Fibroblast of upper back skin (primary cell): ENCODE measurements at places on chromosomes 16 and 17.

- DNase-seq = no peak
Measured at GRCh38 chr17:73465953-73466230, 154.1 kb upstream of the CDC42EP4 start.

DNA sequence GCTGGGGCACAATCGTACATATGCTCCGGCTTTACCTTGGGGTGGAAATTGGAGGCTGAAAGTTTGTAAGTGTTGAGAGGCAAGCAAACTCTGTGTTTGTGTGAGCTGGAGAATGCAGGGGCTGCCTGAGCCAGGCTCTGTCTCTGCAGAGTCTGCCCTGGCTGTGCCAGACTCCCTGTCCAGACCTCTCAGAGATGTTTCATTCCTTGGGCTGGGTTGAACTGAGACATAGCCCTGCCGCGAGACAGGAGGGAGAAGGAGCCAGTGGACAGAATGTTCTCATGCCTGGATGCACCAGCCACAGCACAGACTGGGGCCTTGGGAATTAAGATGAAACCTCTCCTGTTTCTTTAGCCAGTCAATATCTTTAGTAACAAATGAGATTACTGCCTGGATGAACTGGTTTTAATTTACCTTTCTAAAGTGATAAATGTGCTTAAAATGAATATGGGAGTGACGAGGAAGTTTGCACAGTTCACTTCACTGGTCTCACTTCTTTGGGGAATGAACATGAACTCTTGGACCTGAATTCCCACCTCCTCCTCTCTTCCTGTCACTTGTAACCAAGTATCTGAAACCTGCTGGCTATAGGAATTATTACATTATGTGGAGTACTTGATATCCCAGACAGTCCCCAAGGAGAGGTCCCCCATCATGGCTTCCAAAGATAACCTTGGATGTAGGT is 40.1 kb downstream of the YPEL2 start:
- no peak for DNase-seq

DNA sequence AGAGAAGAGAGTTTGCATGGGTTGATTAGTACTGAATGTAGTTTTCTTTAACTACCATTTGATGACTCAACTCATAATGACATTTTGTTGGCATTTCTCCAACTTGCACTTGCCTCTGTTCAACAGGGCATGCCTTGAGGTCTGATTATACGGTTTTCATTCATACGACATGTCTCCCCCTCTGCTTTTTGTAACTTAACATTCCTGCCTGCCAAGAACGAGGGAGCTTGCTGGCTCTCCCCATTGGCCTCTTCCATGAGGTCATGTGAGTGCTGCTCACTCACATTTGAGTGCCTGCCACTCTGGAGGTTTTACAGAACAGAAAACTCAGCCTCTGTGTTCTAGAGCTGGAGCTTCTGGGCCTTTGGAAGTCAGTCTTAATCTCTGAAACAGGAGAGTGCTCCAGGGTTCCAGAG is 19.7 kb downstream of the MAP2K6 start:
- peak; percentile 37 for DNase-seq

- no peak for DNase-seq
Measured at GRCh38 chr17:34246881-34247280, 8.2 kb upstream of the CCL2 start.

GRCh38 chr17:52026075-52026474 is 132.4 kb downstream of the CA10 start:
- peak; percentile 19 for DNase-seq

GRCh38 chr17:64229815-64230728 is 33.0 kb downstream of the TEX2 start:
- DNase-seq = no peak

DNA sequence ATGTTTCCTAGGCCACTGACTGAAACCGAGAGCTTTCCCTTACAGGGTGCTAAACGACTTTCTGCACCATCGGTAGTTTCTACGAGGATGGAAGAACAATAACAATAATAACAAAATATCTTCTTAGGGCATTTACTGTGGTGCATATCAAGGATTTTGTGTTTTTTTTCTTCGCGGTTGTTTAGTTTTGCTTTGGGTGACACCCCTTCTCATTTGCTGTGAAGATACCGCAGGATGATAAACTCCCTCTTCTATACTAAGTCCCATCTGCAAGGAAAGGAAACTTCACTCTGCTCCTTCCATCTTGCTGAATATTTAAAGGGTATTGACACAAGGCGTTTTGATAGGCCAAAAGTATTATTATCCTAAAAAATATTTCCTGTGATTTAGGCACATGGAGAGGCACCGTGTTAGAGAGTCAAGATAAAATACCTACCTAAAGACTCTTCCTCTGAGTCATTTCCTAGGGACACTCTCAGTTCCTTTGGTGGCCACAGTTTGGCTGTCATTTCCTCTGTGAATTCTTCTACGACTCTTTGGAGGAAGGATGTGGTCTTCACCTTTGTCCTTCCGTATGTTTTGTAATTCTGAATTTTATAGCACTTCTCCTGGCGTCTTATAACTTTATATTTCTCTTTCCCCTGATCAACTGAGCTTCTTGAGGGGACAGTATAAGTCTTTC is 318.8 kb downstream of the CDH13 start:
- no peak for DNase-seq

DNA sequence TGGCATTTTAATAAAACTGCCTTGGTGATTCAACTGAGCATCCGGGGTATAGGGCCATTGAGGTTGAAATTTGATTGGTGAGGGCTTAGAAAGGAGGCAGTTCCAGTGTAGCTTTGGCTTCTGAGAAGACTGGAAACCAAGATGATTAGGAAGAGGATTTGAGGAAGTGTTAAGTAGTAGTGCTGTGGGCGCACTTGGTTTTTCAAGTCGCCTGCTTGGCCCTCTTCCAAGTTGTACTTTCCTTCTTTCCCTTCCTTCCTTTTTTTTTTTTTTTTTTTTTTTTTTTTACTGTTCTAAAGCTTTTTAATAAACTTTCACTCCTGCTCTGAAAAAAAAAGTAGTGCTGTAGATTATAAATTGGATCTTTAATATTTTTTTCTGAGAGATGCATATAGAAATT is 320.5 kb downstream of the UTP18 start:
- DNase-seq = no peak

GRCh38 chr16:57213462-57213861 is 27.3 kb downstream of the RSPRY1 start:
- DNase-seq = no peak

DNA sequence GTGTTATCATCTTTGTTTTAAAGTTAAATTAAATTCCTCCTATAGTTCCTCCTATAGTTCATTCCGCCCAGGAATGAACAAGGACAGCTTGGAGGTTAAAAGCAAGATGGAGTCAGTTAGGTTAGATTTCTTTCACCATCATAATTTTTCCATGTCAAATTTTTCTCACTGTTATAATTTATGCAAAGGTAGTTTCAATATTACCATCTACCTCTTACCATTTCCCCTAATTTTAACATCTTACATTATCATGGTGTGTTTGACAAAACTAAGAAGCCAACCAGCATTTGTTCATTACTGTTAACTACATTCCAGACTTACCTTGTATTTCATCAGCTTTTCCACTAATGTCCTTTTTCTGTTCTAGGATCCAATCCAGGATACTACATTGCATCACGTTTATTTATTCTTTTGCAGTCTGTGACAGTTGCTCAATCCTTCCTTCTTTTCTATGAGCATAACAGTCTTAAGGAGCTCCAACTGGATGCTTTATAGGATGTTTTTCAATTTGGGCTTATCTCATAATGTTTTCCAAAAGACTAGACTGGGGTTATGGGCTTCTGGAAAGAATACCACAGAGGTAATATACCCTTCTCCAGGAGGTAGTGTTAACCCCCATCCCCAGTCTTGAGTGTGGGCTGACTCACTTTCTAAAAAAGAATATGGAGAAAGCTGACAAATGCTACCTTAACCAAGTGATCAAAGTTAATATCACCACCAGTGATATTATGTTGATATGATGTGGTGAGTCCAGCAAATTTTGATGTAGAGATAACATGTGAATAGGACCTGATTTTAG is 158.5 kb downstream of the PPM1E start:
- peak; percentile 70 for DNase-seq

DNA sequence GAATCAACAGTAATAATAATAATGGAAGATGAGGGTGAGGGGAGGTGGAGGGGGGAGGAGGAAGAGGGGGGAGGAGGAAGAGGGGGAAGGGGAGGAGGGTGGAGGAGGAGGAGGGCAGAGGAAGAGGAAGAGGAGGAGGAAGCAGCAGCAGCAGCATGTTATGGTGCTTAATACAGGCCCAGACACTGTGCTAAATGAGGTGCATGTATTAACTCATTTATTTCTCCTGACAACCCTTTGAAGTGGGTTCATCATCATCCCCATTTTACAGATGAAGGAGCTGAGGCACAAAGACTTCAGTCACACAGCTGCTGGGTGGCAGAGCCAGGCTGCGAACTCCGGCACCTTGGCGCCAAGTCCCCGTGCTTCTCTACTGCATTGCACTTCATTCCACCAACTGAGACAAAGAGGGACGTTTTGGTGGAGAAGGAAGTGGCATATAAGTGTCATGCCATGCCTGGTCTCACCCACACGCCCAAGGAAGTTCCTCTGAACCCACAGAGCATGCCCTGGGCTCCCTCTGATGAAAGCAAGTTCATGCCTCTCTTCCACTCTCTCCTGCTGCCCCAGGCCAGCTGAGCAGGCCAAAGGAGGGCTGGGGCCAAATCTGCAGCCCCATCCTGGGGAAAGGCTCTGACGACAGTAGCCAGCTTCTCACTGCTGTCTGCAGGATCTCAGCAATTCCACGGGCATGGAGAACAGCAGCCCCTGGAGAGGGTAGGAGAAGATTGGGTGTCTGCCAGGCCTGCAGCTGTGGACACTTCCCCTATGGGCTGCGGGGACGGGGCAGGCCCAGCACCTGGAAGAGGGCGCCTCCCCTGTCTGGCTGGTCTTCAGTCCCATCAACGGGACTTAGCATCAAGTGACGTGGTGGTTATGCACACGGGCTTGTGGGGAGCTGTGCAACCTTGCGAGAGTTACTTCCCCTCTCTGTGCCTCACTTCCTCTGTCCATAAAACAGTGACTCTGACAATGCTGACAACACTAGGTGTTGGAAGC is 21.8 kb downstream of the XYLT1 start:
- DNase-seq = peak; percentile 18

GRCh38 chr17:65850486-65850885 is 289.0 kb upstream of the AXIN2 start:
- peak; percentile 67 for DNase-seq

- peak; percentile 20 for DNase-seq
Measured at GRCh38 chr17:72977771-72978417, 114.6 kb downstream of the SLC39A11 start.

GRCh38 chr16:31298340-31298739 is 38.6 kb downstream of the ITGAM start:
- no peak for DNase-seq

- DNase-seq = peak; percentile 8
Measured at GRCh38 chr17:70961341-70961740, 792.0 kb downstream of the KCNJ2 start.

GRCh38 chr16:73095142-73095820 is 47.4 kb upstream of the ZFHX3 start:
- DNase-seq = no peak

- DNase-seq = no peak
Measured at GRCh38 chr17:79515646-79516571, 94.9 kb downstream of the RBFOX3 start.

DNA sequence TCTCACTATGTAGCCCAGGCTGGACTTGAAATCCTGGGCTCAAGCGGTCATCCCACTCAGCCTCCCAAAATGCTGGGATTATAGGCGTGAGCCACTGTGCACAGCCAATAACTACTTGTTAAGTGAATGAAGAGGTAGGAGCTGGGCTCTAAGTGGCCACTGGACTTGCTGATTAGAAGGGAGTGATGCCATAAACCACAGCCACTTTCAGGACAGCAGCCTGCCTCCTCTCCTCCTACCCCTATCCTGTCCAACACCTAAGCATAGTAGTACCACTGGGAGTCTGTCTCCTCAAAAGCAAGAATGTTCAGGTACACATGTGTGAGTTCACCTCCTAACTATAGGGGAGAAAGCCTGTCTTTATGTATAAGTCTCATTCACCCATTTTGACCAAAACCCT is 12.2 kb upstream of the COG7 start:
- no peak for DNase-seq
